SK-N-SH (cell line): ENCODE measurements at places on chromosomes 1 and 21. TPM values are rescaled to one million over a fixed set of nuclear protein-coding genes. Genes with fewer than 3 reads are reported as not detected.

SIK1 gene
- 3.8 and 6.6 TPM in 2 replicates for polyA plus RNA-seq

DNA sequence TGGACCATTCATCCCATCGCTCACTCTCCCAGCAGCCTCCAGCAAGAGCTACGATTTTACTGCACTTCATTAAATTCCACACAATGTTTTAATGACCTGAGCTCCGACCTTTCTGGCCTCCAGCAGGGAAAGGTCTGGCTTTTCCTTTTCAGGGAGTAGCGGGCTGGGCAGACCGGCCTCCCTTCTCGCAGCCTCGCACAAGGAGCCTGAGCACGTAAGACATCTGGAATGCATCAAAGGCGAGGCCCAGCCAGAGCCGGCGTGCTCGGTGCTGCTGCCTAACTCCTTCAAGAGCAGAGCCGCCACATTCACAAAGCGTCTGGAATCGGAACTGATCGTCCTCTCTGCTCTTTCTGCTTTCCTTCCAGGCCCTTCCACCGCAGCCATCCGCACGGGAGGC, 32.5 kb upstream of the FHAD1 start:
- DNase-seq: no peak

DNA sequence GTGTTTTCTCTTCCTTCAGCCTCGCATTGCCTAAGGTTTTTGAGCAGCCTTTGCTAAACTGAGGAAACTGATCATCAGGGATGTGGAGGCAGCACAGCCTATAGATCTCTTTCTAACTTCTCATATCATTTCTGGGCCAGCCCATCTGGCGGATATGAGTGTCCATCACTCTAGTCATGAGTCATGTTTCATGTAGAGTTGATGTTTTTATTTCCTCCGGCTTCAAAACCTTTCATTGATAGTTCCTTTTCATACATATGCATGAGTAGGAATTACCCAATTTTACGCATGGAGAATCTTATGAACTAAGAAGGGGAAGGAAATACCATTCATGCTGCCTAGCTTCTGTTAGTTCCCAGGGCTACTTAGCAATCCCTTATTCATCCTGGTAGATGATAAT, 66.3 kb downstream of the SPATA46 start:
- no peak for DNase-seq

GRCh38 chr1:53278298-53278725, 40.0 kb upstream of the MAGOH start:
- DNase-seq: peak; percentile 89

NTNG1 gene
- 0.03 and 0.13 TPM in 2 replicates for polyA plus RNA-seq

PLPPR5 gene
- polyA plus RNA-seq: 0.23 and 0.49 TPM in 2 replicates

L1TD1 gene
- polyA plus RNA-seq: not detected in 2 replicates

ORC1 gene
- polyA plus RNA-seq: 4.9 and 5.2 TPM in 2 replicates

DNA sequence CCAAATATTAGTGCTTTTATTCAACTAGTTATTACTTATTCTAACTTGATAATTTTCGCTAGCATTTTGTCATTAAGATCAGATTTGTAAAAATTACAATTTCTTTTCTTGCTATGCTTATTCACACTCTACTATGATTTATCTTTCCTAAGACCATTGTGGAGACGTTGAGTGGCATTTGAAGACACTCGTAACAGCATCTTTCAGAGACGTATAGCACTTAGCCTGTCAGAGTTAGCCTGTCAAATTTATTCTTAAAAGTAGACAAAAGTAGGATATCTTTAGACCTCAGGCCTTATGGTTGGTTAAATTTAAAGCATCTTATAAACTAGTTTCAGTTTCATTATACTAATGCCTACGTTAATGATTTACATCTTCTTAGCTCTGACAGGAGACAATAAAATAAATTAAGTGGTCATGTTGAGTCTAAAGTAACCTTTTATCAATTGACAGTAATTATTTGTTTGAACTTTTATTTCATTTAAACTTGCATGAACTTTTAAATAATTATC, 1410.1 kb downstream of the MRPL39 start:
- no peak for DNase-seq

GRCh38 chr1:236073307-236073897, 8.5 kb upstream of the NID1 start:
- no peak for DNase-seq
